NCI-H82 (cell line): ENCODE measurements at places on chromosomes 16 and 17.

DNA sequence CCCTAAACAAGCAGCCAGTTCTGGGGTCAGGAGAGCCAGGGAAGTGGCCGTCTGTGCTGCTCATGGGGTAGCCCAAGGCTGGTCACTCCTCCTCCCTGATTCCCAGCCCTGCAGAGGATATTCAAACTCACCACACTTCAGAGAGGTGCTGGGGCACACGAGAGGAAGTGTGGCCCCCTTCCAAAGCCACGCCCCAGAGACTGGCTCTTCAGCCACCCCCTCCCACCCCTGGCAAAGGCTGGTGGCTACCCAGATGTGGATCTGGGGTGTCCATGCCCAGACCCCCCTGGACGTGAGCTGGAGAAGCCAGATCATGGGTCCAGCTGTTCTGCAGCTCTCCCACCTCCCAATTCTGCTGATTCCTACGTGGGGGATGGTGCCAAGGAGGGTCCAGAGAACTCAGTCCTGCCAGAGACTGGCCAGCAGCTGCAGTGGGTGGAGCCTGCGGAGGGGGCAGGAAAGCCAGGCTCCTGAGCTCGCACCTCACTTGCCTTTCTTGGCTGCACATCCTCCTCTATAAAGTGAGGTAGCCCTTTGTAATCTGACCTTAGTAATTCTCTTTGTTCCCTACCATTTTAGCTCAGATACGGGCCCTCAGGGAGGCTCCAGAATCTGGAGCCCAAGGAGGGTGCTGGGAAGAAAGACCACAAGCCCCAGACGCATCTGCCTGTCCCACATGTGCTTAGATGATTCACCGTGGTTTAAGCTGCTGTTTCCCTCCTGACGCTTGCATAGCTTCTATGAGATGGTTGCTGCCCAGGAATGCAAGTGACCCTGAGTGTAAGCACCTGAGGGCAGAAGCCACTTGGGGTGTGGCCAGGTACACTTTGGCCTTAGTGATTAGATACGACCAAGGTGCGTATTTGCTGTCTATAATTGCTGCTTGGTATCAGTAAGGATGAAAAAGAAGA is 15.3 kb downstream of the SDK2 start:
- DNase-seq = peak; percentile 33

DNA sequence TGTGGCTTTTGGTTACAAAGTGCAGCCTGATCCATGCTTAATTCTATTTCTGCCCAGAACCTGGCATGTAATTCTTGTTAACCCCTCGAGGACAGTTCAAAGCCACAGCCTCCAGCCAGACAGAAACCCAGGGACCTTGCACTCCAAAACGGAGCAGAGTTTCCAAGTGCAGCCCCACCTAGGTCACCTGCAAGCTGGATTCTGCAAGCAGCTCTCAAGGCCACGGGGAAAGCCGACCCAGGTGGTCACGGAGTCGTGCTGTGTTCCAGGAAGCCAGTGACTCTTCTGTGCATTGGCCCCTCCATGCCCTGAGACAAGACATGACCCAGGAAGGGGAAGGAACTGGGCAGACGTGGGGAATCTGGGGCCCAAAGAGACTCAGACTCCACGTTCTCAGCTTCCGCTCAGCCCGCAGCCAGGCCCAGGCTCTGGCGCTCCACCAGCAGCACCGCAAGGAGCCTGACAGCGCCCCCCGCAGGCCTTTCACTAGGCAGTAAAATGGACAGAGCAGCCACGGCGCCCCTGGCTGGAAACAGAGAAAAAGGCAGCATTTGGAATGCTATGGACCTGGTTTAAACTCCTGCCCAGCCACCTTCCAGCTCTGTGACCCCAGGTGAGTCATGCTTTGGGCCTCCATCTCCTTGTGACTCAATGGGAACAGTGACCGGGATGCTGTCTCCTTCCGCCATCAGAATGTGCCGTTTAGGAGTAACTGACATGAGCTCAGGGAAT is 27.3 kb upstream of the GSG1L start:
- peak; percentile 36 for DNase-seq

DNA sequence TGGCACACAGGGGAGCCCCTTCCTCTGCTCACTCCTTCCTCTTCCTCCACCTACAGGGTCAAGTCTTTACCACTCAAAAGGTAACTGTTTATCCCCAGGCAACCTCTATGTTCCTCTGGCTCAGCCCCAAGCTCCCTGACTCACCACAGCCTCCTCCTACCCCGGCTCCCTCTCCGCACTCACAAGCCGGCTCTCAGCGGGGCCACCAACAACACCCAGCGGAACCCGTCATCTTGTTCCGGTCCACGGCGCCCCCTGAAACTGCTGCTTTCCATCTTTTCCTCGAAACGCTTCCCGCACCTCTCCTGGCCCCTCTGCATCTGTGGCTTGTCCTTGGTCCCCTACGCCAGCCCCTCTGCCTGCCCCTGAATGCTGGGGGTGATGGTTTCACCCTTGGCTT is 58.4 kb downstream of the NXN start:
- no peak for DNase-seq

DNA sequence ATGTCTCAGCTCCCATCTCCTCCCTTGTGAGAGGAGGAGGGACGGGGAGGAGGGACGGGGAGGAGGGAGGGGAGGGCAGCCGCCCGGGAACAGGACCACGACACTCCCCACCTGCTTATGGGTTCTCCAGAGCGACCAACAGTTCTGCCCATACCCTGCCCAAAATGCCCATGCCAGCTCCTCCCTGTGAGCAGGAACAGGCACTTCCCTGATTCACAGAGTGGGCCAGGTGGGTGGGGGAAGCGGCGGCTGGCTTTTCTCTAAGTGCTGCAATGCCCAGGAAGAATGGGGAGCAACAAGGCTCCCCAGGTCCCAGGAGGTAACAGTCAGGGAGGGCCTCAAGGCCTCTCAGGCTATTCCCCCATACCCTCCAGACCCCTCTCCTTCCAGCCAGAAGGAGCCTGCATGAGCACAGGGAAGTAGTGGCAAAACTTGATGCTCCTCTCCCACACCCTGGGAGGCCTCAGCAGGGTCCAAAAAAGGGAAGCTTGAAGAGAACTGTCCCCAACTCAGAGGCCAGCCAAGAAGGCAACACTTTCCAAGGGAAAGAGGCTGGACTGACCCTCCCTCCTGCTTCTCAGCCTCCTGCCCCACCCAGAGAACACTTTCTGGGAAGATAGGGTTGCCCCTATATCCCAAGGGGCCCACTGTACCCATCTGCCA is 53.8 kb downstream of the MYO18A start:
- no peak for DNase-seq

DNA sequence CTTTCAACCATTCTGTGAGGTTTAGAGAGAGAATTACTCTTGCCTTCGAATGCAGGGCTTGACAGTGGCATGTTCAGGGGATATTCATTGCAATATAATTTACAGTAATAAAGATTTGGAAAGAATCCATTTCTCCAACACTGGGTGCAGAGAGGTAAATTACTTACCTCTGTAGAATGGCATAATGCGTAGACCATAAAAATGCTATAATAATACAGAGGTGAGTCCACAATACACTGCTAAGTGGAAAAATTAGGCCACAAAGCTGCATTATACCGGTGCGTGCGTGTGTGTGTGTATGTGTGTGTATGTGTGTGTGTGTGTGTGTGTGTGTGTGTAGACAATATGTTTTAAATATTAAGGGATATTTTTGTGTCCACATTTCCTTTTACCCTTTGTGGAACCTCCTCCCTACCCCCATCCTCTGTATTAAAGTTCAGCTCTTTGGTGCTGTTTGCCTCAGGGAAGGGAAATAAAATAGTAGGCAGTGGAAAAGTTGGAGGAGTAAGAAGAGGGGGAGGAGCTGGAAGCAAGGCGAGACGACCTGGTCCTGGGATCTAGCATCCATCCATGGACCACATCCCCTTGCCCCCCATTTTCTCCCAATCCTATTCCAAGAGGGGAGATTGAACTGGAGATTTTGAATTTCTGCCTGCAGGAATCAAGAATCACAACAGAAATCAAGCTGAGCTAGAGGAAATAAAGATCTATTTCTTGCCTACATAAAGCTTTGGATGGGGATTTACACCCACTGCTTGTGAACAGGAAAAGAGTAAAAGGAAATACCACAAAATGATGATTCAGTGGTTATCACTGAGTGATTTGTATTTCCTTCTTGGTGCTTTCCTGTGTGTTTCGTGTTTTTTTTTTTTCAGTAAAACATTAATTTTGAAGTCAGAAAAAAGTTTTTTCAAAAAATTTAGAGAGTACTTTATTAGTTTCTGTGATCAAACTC is 124.8 kb downstream of the RGS9 start:
- no peak for DNase-seq

DNA sequence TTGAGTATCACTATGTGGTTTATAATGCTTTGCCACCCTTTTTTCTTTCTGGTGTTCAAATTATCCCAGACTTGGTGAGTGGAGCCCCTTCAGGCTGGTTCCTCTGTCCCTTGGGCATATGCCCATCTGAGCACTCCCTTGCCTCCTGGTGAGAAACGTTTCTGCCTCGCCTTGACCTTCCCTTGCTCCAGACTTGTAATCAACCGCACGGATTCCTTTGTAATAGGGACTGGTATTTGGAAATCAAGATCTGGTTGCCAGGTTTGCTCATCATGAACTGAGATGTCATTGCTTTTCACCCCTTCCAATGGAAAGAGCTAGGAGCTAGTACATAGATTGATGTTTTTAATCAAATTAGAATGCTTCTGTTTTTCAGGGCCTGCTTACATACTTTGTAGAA is 43.7 kb downstream of the SEC14L1 start:
- DNase-seq = no peak

GRCh38 chr17:33686171-33686570 is 393.1 kb upstream of the ASIC2 start:
- DNase-seq = peak; percentile 34

- no peak for DNase-seq
Observed at GRCh38 chr17:13374203-13375143, 227.3 kb downstream of the HS3ST3A1 start.
